ENCODE measurements at places on chromosomes 1 and 21.
A peak's percentile ranks its signal among the peaks of the same experiment; 100 is the strongest.

- no peak for DNase-seq
These were observed 30.9 kb upstream of the NTMT2 start for GRCh38 chr1:170114906-170115305.

DNA sequence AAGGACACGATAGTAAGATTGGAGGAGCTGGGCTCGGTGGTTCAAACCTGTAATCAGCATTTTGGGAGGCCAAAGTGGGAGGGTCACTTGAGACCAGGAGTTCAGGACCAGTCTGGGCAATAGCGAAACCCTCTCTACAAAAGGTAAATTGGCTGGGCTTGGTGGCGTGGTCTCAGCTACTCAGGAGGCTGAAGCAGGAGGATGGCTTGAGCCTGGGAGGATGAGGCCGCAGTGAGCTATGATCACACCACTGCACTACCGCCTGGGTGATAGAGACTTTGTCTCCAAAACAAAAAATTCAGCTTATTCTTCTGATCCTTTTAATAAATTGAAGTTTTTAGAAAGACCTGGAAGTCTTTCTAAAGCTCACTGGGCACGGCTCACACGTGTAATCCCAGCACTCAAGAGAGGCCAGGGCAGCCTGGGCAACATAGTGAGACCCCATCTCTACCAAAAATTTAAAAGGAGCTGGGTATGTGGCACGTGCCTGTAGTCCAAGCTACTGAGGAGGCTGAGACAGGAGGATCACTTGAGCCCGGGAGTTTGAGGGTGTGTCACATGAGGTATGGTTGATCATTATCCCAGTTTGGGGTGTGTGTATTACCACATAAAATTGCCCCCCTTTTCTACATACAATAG, 15.3 kb downstream of the MASP2 start:
- DNase-seq, result no peak

DNA sequence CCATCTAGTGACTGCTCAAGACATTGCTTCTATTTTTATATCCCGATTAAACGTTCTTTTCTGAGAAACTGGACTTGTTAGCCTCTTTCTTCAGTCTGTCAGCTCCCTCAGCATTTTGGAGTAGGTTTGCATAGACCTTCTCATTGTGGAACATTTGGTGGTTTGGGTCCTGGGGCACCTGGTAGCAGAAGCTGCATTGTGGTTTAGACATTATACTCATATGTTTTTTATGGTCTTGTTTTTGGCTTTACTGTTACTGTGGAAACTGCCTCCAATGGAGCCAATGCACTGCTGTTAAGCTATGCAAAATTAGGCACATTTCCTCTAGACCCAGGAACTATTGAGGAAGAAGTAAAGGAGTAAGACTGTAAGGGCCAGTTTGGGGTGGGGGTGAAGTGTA, 36.7 kb upstream of the LRRC8B start:
- peak; percentile 45 for DNase-seq

DNA sequence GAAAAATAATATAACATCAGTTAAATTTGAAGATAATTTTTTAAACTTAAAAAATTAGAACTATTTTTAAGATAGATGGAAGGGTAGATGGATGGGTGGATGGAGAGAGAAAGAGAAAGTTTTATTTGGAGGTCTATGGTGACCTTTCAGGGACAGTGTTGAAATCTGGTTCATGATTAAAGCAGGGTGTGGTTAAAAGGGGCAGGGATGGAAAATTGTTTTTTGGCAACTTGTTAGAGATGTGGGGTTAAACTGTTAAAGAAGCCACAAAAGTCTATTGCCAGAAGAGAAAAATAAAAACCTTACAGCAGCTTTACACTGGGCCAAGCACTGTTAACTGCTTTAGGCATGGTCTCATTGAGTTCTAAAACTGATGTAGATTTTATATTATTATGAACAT, 134.9 kb upstream of the GORAB start:
- no peak for DNase-seq

GRCh38 chr21:33751120-33751519, 108.8 kb downstream of the ITSN1 start:
- DNase-seq, result no peak

- DNase-seq, result no peak
These were observed 1.5 kb upstream of the C2CD4D start for GRCh38 chr1:151841141-151841540.

Measured in activated CD4-positive, alpha-beta memory T cell treated with anti-CD3 and anti-CD28 coated beads for 36 hours (primary cell).